ENCODE measurements at places on chromosomes 1 and 21.

DNA sequence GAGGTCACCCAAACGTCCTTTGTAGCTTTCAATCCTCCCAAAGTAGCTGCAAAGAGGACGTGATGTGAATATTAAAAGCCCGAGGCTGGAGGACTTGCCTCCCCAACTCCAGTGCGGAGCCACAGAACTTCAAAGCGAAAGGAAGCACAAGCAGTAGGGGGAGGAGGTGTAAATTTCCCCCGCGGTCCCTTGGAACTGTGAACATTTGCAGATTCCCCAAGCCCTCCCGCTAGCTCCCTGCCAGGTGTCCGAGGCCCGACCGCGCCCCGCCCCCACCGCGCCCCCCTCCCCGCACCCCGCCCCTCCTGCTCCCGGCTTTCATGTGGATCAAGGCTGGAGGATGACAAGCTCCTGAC, 41.5 kb upstream of the HAO2 start:
- H3K27ac ChIP-seq, result no peak overlapping the region
- peaks cover 21% of the 10 kb centered on the region for H3K4me1 ChIP-seq

DNA sequence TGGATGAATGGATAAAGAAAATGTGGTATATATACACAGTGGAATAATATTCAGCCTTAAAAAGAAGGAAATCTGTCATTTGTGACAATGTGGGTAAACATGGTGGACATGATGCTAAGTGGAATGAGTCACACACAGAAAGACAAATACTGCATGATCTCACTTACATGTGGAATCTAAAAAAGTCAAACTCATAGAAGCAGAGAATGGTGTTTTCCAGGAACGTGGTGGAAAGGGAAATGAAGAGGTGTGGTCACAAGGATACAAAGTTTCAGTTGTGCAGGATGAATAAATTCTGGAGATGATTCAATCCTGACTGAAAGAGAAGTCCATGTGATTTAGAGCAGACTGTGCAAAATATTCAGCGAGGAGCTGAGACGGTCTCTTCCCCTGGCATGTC, 56.6 kb downstream of the RYR2 start:
- DNase-seq, result no peak
- H3K4me1 ChIP-seq, result peaks cover 5% of the 10 kb centered on the region
- H3K4me3 ChIP-seq, result no peak overlapping the region
- H3K27ac ChIP-seq, result no peak overlapping the region
- no peaks in the 10 kb centered on the region for H3K27me3 ChIP-seq

GRCh38 chr21:28993293-28993629, 584 bp upstream of the LTN1 start:
- H3K27ac ChIP-seq, result peak overlapping the region; percentile 99
- H3K27me3 ChIP-seq, result no peaks in the 10 kb centered on the region
- DNase-seq, result no peak
- H3K4me1 ChIP-seq, result peaks cover 46% of the 10 kb centered on the region

GRCh38 chr21:34077888-34078287, 4.5 kb downstream of the MRPS6 start:
- peak overlapping the region; percentile 63 for H3K4me3 ChIP-seq
- no peak for DNase-seq

GRCh38 chr1:168514455-168514854, 29.3 kb downstream of the XCL2 start:
- no peaks in the 10 kb centered on the region for H3K27me3 ChIP-seq
- H3K4me3 ChIP-seq, result peak overlapping the region; percentile 69
- DNase-seq, result no peak
- H3K36me3 ChIP-seq, result no peaks in the 10 kb centered on the region
- H3K4me1 ChIP-seq, result peaks cover 65% of the 10 kb centered on the region

GRCh38 chr1:23020706-23021405, 1.6 kb downstream of the KDM1A start:
- peak overlapping the region; percentile 10 for H3K27ac ChIP-seq
- peaks cover 7% of the 10 kb centered on the region for H3K36me3 ChIP-seq
- no peak for DNase-seq
- no peaks in the 10 kb centered on the region for H3K27me3 ChIP-seq

DNA sequence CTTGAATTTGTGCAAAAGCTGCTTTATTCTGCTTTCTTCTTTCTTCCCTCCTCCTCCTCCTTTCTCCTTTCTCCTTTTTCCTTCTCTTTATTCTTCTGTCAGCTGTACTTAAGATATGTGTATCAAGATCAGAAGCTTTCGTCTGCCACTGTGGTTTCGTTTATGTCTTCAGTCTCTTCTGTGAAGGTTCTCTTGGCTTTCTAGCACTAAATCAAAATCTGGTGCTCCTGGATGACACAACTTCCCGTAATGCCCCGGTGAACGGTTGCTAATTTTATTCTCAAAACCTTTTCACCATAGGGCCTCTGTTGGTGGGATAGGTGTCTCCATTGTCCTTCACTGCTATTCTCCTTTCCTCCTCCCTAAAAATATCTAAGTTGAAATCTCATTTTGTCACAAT, 5.0 kb downstream of the ATF6 start:
- peaks cover 28% of the 10 kb centered on the region for H3K4me1 ChIP-seq
- no peaks in the 10 kb centered on the region for H3K27me3 ChIP-seq
- H3K4me3 ChIP-seq, result no peak overlapping the region
- DNase-seq, result no peak

Measured in activated T-cell treated with anti-CD3 and anti-CD28 coated beads, Interleukin-2, amount 50 U/mL, for 72 hours (primary cell).